ENCODE measurements at places on chromosomes 6 and 20.

DNA sequence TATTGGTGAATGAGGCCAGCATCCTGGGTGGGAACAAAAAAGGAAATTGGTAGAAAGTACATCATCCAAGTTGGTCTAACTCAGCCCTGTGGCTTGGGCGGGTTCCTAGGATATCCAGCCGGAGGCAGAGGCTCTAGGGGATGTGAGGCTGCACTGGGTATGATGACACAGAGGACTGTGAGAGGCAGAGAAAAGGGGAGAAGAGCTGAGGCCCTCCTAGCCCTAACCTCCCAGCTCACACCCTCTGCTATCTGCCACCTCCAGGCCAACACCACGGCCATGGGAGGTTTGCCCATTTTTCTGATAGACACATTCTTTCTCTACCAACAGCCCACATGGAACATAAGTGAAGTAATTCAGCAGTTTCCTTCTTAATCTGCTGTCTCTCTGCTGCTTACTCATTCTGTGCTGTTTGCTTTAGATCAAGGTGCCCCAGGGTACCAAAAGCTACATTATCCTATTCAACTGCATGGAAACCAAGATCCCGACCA, 284.4 kb downstream of the ESR1 start:
- DNase-seq: no peak

- no peak for DNase-seq
Observed at GRCh38 chr20:3032624-3033023, 10.8 kb upstream of the GNRH2 start.

DNA sequence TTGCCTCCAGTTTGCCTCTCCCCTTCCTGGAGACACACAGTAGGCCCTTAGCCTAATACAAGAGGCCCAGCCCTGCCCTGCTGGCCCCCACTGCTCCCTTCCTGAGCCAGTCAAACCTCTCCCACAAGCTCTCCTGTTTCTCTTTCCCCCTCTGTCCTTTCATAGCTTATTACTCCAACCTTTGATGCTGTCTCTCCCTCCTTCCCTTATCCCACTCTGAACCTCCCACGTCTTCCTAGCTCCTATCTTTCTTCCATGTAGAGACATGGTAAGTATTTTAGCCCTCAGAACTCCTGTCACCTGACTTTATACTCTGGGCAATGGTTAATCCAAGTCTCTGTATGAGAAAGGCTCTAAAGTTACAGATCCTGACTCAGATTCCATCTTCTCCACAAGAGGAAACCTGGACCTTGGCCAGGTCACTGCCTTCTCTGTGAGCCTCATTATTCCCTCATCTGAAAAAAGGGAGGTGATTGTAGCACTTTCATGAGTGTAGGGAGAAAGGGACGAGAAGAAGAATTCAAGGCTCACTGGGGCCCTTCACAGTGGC, 6.7 kb downstream of the TGIF2 start:
- peak; percentile 42 for DNase-seq

DNA sequence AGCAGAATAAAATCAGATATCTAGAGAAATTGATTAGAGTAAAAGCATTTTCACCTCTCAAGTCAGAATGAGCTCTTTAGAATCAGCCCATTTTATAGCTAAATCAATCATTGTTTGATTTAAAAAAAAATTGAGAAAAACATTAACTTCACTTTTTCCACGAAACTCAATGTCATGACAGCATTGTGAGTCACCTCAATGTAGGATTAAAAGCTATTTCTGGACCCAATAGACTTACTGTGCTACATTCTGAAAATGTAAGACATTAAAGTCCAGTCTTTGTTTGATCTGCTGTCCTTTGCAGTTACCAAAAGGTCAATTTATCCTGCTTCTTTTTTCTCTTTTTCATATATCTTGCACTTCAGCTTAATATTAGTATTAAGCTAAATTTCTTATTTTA, 519.4 kb upstream of the ZNF337 start:
- no peak for DNase-seq

DNA sequence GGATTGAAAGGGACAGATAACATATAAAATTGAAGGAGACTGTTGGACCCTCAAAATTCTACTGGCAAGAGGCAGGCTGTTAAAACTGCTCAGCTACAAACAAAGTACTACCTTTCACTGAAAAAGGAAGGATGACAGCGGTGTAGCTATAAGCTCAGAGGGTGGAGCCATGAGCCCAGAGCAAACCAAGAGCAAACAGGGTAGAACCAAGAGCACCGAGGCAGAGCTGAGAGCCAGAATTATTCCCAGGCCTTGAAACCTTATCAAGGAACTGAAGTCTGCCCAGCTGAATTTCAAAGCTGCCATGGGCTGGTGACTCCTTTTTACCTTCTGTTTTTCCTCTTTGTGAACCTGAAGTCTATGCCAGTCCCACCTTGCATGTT, 74.7 kb upstream of the SLC4A11 start:
- DNase-seq: no peak

DNA sequence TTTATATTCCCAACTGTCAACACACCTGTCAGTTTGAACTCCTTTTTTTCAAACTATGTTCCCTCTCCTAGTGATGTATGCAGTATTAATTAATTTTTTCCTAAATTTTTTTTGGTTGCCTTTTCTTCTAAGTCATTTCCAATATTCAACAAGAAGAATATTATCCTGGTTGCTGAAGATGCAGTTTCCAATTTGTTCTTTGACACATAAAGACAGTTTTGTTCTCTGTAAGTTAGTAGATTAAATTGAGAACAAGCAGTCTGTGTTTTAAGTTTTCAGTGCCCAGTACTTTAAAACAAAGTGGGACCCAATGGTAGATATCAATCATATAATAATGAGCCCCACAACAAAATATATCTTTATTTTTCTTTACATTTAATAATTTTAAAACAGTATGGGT, 47.3 kb downstream of the GJA1 start:
- DNase-seq: no peak

- DNase-seq: peak; percentile 40
Observed at GRCh38 chr6:165632194-165632593, 30.8 kb downstream of the PDE10A start.

DNA sequence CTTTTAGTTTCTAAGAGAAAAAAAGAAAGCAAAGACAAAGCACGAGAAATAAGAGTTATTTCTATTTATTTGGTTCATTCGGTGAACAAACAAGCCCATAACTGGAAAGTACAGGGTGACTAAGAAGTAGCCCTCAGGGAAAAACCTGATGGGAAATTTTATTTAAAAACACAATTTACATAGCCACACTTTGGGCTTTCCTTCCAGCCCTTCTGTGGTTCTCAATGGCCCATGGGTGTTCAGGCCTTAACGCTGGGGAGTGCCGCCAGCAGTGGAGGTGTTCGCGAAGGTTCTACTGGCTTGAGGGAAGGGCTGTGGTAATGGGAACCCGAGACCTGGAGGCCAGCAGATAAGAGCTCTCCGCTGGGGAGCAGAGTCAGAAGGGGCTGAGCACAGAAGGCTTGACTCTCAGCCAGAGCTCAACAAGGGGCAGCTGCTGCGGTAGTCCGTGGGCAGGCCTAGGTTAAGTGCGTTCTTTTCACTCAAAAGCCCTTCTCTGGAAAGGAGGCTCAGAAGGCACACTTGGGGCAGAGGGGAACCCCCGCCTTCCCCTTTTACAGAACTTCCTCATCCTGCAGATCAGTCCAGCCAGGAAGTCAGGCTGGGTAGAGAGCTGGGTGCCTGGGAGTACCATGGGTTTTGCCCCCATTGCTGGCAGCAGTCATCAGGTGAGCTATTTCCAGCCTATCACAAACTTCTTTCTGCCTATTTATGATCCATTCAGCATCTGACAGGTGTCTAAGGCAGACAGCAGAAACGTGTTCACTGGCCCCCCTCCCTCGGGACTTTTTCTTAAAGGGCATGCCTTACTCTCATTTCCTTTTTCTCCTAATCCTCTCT, 8.8 kb upstream of the CD83 start:
- DNase-seq: no peak

- no peak for DNase-seq
Observed at GRCh38 chr20:63850689-63851547, 10.4 kb upstream of the ABHD16B start.

DNA sequence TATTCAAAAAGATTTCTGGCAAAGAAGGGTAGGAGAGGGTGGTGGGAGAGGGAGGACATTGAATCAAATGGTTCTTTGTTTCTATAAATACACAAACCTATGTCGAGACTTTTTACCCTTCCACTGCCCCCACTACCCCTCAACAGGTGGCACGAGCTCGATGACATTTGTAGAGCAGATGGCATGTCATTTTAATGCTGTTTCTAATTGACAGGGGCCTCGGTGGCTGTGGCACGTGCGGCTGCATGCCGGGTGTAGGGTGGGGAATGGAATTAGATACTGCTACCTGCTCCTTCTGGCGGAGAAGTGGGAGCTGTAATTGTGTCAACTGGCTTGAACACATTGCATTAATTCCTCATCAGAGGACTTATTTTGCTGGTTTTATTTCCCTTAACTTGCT, 29.1 kb upstream of the SASH1 start:
- no peak for DNase-seq

GRCh38 chr6:149316108-149316727, 1.3 kb upstream of the TAB2 start:
- no peak for DNase-seq

DNA sequence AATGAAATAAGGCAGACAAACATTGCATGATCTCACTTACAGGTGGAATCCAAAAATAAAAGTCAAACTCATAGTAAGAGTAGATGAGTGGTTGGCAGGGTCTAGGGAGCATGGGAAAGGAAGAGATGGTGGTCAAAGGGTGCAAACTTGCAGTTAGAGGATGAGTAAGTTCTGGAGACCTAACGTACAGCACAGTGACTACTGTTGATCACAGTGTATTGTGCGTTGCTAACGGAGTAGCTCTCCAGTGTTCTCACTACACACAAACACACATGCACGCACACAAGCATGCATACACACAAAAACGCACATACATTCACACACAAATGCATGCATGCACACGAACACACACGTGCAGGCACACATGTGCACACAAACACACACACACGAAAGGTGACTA, 54.9 kb downstream of the LY86 start:
- DNase-seq: no peak

- DNase-seq: no peak
Observed at GRCh38 chr6:123417535-123417934, 219.2 kb downstream of the TRDN start.

DNA sequence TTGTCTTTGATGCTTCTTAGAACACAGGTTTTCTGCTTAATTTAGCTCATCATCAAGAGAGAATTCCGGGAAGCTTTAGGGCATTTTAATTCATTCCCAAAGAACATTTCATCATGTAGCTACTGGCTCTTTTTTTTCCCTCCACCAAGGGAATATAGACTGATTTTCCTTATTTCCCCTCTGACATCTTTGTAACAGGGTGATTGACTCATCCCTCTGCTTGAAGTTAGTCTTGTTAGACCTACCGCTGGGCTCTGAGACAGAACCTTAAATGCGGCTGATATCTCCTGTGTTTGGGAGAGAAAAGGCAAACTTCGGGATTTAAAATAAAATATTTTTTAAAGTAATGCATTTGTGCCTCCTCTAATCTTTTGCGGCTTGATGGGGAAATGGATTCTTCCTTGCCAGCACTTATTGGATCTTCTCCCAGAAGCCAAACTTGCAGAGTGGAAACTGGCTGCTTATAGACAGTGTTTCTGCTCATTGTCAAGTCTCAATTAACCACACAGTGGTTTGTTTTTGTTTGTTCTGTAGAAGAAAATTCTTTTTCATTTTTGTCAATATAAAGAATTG, 272.7 kb upstream of the PLCB4 start:
- peak; percentile 15 for DNase-seq

DNA sequence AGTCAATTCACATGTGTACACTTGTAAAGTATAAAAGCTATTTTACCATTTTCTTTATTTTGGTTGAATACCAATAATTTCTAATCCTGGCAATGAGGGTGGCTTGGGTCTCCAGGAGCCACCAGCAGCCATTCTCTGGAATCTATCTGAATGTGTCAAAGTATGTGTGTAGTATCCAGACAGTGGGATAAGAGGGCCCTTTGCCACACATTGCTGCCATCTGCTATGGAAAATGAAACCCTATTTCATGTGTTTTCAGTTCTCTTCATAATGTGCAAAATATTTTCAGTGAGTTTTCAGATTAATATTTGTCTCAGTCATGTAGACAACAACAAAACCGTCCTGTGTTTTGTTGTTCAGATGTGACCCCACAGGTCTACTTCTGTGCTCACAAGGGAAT, 46.3 kb downstream of the CDYL start:
- no peak for DNase-seq

GRCh38 chr20:38674092-38674764, 50.1 kb upstream of the SLC32A1 start:
- DNase-seq: peak; percentile 76

DNA sequence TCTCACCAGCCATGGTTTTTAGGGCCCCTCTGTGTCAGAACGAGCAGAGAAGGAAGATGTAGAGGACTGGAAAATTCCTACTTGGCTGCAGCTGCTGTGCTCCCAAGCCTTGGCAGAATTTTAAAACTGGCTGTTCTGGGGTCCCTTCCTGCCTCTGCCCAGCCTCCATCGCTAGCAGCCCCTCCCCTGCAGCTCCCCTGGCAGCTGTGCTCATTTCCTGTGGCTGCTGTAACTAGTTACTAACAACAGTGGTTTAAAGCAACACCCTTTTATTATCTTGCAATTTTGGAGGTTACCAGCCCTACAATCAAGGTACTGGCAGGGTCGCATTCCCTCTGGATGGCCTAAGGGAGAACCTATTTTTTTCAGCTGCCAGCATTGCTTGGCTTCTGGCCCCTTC, 3.7 kb upstream of the CST11 start:
- no peak for DNase-seq

GRCh38 chr20:8130840-8131526, 1.1 kb upstream of the PLCB1 start:
- no peak for DNase-seq

DNA sequence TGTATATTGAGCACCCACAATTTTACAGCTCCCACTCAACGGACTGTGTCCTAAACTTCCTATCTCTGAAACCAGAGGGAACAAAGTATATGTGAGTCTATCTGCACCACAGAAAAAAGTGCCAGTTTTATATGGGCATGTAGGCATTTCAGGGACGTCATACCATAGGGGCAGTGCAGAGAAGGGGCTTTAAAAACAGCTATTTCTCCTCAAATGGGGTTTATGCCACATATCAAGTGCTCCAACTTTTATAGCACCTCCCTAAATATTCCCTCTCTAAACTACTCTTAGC, 28.9 kb upstream of the ASF1A start:
- DNase-seq: no peak

- no peak for DNase-seq
Observed at GRCh38 chr6:12065321-12066140, 53.4 kb downstream of the HIVEP1 start.

DNA sequence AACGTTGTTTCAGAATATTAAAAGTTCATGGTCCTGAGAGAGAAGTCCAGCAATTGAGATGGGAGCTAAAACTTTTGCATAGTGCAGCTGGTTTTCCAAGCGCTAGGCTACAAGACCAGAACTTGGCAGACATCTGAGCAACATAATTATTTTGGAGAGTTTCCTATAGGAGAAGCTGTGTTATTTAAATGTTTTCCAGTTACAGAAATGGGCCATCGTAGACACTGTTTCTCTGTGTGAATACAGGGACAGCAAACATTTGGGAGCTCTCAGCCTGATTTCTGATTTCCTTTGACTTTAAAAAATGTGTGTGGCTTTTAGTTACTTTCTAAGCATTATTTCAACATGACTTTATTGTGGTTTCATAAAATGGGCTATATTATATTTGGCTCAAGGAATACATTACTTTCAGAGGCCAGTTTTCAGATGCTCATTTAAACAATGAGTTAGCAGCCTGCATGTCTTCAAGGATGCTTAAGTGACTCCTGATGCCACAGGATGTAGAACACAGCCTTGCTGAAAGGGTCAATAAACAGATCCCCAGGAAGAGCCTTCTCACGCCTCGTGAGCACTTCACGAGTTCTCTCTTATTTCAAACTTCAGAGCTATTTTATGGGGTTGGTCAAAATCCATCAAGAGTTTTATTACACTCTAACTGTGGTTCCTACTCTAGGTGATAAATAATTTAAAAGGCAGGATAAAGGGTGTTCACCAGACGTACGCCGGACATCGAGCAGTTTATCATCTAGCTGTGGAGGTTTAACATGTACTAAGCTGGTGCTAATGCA, 193.8 kb downstream of the SMOC2 start:
- DNase-seq: no peak

Measured in dermis blood vessel endothelial cell (primary cell).